NCI-H146 (cell line): ENCODE measurements at places on chromosomes 16 and 17.

DNA sequence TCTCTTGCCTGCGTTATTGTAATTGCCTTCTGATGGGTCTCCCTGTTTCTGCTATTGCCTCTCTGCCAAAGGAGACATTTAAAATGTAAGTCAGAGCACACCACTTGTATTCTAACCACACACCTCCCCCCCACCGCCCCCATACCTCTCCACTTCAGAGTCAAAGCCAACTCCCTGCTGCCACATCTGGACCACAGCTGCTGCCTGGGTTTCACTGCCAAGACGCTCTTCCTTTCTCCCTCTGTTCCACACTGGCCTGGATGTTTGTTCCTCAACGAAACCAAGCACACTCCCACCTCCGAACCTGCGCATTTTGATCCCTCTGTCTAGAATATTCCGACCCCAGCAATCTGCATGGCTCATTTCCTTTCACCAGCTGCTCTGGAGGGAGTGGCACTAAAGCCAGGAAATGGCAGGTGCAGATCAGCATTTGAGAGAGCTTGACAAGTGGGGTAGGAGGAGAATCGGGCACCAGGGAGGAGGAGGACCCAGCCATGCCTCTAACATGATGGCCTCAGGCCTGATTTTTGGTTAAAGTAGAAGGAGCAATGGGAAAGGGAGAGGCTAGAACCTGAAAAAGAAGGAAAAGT, 92.4 kb upstream of the HS3ST2 start:
- no peak for DNase-seq

DNA sequence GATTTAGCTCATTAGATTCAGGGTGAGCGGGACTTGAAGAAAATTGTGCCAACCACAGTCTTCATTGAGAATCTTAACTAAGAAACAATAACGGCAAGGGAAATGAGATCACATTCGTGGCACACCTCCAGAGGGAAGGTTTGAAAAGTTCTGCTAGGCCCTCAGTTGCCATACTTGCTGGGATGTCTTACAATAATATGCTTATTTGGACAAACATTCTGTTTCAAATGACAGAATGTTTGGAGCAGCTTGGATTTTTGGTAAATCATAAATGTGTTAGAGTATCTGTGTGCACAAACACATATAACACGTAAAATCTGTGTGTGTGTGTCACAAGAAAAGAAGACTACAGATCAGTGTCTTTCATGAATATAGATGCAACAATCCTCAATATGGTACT, 24.6 kb upstream of the TEKT3 start:
- DNase-seq = no peak

DNA sequence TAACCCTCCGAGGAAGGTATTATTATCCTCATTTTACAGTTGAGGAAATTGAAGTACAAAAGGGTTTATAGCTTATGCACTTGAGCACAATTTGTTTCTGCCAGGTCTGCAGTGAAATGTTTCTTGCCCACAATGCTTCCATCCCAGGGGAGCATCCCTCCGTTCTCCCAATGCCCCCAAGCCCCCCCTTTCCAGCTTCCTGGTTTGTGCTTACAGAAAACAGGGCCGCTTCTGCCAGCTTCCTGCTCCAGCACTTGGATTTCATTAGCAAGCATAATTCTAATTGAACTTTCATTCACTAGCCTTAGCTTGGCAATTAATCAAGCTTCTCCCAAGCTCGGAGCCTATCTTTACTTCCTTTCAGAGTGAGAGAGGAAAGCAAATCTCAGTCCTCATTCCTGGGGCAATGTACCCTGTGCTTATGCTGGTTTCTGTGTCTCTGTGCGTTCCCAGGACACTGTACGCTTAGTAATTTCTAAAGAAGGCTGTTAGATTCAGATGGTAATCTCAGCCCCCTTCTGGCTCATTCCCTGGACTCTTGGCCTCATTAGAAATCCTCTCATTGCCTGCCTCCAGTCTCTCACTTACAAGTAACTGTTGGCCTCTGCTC, 141.6 kb downstream of the HS3ST2 start:
- no peak for DNase-seq

DNA sequence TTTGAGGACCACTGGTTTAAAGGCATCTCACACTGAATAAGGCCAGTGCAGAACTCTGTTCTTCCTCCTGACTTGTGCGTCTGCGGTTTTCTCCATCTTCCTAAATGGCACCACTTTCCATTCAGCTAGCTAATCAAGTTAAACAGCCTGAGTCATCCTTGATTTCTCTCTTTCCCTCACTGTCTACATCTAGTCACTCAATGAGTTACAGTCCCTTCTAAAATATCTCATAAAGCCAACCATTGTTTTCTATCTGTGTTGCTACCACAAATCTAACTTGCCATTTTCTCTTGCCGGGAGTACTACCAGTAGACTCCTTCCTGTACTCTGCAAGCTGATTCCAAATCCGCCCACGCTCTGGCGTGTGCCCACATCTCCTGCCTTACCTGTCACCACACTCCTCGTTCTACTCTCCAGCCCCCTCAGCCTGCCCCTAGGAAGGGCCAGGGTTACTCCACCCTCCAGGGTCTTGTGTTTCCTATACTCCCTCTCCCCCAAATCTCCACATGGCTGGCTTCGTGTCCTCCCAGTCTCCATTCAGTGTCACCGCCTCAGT, 324.5 kb downstream of the SNX29 start:
- no peak for DNase-seq

- no peak for DNase-seq
Observed at GRCh38 chr17:57389473-57389872, 133.2 kb downstream of the MSI2 start.

- DNase-seq = no peak
Observed at GRCh38 chr17:44959821-44960531, 8.1 kb downstream of the C1QL1 start.

GRCh38 chr16:8620535-8620934, 963 bp upstream of the METTL22 start:
- no peak for DNase-seq

- no peak for DNase-seq
Observed at GRCh38 chr17:37831986-37832385, 87.1 kb upstream of the HNF1B start.

- DNase-seq = no peak
Observed at GRCh38 chr17:82791532-82791931, 39.7 kb downstream of the TBCD start.

- DNase-seq = no peak
Observed at GRCh38 chr16:89344458-89344834, 126.9 kb downstream of the ZNF778 start.

- peak; percentile 92 for DNase-seq
Observed at GRCh38 chr17:38598536-38598935, 7.2 kb downstream of the SRCIN1 start.

GRCh38 chr17:77644181-77645071, 314.1 kb upstream of the TNRC6C start:
- no peak for DNase-seq

- DNase-seq = peak; percentile 14
Observed at GRCh38 chr17:51346218-51346982, 86.1 kb downstream of the UTP18 start.

GRCh38 chr16:89581861-89582563, 6.5 kb downstream of the CPNE7 start:
- DNase-seq = no peak

DNA sequence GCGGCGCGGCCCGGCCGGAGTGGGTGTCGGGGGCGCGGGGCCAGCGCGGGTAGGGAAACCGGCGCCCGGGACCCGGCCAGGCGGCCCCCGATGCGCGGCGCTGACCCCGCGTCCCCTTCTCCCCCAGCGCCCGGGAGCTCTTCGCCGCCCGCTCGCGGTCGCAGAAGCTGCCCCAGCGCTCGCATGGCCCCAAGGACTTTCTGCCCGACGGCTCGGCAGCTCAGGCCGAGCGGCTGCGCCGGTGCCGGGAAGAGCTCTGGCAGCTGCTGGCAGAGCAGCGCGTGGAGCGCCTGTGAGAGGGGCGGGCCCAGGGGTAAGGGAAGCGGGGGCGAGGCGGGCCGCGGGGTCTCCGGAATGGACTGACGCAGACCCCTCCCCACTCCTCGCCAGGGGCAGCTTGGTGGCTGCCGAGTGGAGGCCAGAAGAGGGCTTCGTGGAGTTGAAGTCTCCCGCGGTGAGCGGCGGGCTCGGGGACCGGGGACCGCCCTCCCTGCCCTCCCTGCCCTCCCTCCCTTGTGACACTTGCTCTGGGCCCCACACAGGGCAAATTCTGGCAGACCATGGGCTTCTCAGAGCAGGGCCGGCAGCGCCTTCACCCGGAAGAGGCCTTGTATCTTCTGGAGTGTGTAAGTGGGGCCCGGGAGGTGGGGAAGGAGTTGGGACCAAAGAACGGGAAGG, 430 bp downstream of the TSEN54 start:
- DNase-seq = peak; percentile 60

- no peak for DNase-seq
Observed at GRCh38 chr16:28265822-28266221, 26.5 kb upstream of the SBK1 start.

- DNase-seq = no peak
Observed at GRCh38 chr17:70405492-70406220, 236.3 kb downstream of the KCNJ2 start.

DNA sequence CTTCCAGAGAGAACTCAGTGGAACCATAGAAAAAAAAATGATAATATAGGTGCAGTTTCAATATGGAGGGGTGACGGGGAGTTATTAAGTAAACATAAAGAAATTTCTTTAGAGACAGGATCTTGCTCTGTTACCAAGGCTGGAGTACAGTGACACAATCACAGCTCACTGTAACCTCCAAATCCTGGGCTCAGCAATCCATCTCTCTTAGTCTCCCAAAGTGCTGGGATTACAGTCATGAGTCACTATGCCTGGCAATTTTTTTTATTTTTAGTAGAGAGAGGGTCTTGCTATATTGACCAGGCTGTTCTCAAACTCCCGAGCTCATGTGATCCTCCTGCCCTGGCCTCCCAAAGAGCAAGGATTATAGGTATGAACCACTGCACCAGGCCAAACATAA, 48.8 kb downstream of the NLRC5 start:
- no peak for DNase-seq

DNA sequence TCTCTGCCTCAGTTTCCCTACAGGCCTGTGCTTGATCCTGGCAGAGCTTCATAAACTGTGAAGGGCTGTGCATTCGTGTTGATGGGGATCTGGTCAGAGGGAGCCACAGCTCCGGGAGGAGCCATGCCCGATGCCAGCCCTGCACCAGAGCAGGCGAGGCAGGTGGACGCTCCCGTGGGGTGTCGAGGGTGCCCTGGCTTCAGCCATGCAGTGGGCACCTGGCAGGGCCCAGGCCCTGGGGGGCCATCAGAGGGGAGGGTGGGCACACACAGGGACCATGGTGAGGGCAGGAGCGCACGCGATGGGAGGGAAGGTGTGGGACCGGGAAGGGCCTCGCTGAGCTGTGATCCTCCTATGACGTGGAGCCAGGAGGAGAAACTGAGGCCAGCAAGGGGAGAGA, 22.0 kb downstream of the ZFPM1 start:
- DNase-seq = no peak

DNA sequence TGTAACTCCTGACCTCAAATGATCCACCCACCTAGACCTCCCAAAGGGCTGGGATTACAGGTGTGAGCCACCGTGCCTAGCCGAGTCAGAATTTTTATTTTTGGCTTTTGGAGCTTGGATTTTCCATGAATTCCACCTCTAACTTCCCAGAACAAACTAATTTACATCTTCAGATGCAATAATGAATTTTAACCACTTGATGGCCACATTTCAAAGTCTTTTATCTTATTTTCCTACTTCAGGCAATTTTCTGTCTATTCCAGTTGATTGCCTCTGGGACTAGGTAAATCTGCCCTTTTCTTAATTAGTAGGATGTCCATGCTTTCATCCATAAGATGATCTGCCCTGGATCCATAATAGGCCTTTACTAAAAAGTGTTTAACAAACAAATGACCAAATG, 156.4 kb upstream of the ANKFN1 start:
- DNase-seq = no peak

GRCh38 chr16:75653922-75654321, 6.3 kb downstream of the TERF2IP start:
- DNase-seq = no peak

GRCh38 chr17:57553526-57553925, 191.6 kb downstream of the CCDC182 start:
- no peak for DNase-seq

GRCh38 chr17:11935734-11936406, 61.4 kb downstream of the ZNF18 start:
- no peak for DNase-seq

DNA sequence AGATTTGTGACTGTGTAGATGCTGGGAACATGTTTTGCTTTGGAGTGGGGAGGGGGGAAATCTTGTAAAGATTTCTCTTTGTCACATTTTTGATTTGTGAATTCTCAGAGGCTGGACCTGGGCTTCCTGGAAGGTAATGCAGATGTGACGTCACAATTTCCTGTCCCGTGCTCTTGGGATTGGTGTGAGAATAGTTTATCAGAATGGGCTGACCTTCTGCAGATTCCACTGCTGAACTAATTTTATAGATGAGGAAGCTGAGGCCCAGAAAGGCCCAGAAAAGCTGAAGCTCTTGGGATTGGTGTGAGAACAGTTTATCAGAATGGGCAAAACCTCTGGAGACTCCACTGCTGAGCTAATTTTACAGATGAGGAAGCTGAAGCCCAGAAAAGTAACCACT, 34.0 kb downstream of the HS3ST3B1 start:
- DNase-seq = no peak

- peak; percentile 32 for DNase-seq
Observed at GRCh38 chr17:77054936-77055335, 85.8 kb upstream of the SEC14L1 start.
